ENCODE measurements at places on chromosomes 1 and 21.

GRCh38 chr1:13951793-13952751 is 252.1 kb downstream of the PRDM2 start:
- DNase-seq: no peak

GRCh38 chr1:182587666-182588499 is 1.2 kb downstream of the RNASEL start:
- no peak for DNase-seq

DNA sequence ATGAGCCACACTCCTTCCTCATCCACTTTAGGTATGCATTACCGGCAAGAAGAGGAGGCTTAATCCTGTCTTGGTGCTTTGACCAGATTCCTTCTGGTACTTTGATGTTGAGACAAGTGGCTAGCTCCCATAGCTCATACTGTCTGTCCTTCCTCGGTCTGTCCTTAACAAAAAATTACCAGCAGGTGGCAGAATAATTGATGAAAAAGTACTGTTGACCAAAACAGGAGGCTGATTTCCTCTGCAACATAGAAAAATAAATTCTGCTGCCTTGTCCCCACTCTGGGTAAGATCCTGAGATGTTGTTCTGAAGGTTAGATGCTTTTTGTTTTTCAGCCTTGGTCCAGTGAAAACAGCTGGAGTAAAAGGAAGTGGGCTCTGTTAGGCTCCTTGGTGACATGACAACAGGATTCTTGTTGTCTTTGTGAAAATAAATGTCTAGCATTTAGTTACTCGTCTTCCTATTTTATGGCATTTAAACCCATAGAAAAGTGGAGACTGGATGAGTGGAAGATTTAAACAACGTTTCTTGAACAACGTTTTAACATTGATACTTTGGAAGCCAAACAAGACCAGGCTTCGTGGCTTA is 11.2 kb upstream of the HJV start:
- DNase-seq: no peak

DNA sequence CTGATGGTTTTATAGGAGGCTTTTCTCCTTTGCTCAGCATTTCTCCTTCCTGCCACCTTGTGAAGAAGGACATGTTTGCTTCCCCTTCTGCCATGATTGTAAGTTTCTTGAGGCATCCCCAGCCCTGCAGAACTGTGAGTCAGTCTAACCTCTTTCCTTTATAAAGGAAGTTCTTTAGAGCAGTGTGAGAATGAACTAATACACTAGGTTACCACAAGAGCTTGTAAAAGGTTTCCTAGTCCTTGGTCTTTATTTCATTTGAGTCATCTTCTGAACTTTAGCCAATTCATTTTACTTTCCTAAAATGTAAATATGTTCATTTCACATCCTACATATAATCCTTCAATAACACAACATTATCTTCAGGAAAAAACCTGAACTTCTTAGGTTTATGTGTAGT is 365.3 kb downstream of the HHIPL2 start:
- DNase-seq: no peak

DNA sequence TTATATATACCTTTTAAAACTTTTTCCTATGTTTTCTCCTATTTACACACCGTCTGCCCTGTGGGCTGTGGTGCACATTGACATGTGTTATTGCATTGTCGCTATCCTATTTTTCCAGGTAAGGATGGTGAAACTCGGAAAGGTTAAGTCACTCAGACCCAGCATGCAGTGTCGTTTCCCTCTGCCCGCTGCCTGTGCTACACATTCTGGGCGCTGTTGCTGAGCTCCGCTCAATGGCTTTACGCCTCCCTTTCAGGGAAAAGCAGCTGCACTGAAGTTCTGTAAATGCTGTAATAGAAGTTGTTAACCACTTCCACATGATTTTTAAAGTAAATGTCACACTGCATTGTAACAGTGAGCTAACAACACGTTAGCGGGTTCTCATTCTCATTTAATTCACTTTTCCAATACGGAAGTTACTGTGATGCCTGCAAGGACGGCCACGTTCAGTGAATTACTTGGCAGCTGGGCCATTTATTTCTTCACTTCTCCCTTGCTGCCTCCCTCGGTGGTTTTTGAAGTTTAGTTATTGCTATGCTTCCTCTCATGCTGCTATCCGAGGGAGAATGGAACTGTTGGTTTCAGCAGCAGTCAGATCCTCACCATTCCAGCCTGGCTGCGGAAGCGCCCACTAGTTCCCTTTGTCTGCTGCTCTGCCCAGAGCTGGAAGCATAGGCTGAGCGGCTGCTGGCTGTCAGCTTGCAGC is 288.7 kb downstream of the SPATA17 start:
- no peak for DNase-seq

- DNase-seq: no peak
Measured at GRCh38 chr1:19360843-19361610, 48.9 kb downstream of the SLC66A1 start.
